ENCODE measurements at places on chromosomes 12 and 14. TPM values are rescaled to one million over a fixed set of nuclear protein-coding genes. Genes with fewer than 3 reads are reported as not detected.

PIWIL1 gene
- total RNA-seq = not detected

FKBP4 gene
- 30.7 TPM for total RNA-seq

BIN2 gene
- total RNA-seq = not detected

TAS2R46 gene
- total RNA-seq = 1.0 TPM

DLGAP5 gene
- 8.7 TPM for total RNA-seq

RNASE3 gene
- total RNA-seq = not detected

DTX1 gene
- 6.1 TPM for total RNA-seq

RFLNA gene
- under 0.01 TPM for total RNA-seq

EML5 gene
- total RNA-seq = 0.13 TPM

L3HYPDH gene
- 16.8 TPM for total RNA-seq

BDKRB1 gene
- not detected for total RNA-seq

CCDC198 gene
- total RNA-seq = not detected

ARPC3 gene
- total RNA-seq = 241 TPM

LRRC10 gene
- not detected for total RNA-seq

TC2N gene
- 40.0 TPM for total RNA-seq

PTPN6 gene
- 2.4 TPM for total RNA-seq

CEBPE gene
- total RNA-seq = not detected

TMCC3 gene
- 4.8 TPM for total RNA-seq

RFX4 gene
- not detected for total RNA-seq

SPRYD4 gene
- 2.1 TPM for total RNA-seq

MYH7 gene
- not detected for total RNA-seq

TSPAN11 gene
- total RNA-seq = 29.3 TPM

CNTN1 gene
- total RNA-seq = not detected

MON2 gene
- total RNA-seq = 23.3 TPM

WNT5B gene
- 0.51 TPM for total RNA-seq

GPR135 gene
- total RNA-seq = 0.39 TPM

RBP5 gene
- 0.26 TPM for total RNA-seq

HOXC10 gene
- total RNA-seq = not detected

EPYC gene
- total RNA-seq = not detected

TAS2R8 gene
- total RNA-seq = not detected

TSPAN8 gene
- not detected for total RNA-seq

FLVCR2 gene
- 1.8 TPM for total RNA-seq

KCNH3 gene
- total RNA-seq = 0.13 TPM

Measured in dermis microvascular lymphatic vessel endothelial cell (primary cell).